AG20443 (cell line): ENCODE measurements at places on chromosomes 7 and 10.

GRCh38 chr7:37534893-37535610 is 86.4 kb upstream of the ELMO1 start:
- no peak for DNase-seq

DNA sequence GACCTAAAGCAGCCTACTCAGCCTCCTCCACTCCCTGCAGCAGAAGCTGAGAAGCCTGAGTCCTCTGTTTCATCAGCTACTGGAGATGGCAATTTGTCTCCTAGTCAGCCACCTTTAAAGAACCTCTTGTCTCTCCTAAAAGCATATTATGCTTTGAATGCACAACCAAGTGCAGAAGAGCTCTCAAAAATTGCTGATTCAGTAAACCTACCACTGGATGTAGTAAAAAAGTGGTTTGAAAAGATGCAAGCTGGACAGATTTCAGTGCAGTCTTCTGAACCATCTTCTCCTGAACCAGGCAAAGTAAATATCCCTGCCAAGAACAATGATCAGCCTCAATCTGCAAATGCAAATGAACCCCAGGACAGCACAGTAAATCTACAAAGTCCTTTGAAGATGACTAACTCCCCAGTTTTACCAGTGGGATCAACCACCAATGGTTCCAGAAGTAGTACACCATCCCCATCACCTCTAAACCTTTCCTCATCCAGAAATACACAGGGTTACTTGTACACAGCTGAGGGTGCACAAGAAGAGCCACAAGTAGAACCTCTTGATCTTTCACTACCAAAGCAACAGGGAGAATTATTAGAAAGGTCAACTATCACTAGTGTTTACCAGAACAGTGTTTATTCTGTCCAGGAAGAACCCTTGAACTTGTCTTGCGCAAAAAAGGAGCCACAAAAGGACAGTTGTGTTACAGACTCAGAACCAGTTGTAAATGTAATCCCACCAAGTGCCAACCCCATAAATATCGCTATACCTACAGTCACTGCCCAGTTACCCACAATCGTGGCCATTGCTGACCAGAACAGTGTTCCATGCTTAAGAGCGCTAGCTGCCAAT is 202.2 kb downstream of the ZEB1 start:
- no peak for DNase-seq

DNA sequence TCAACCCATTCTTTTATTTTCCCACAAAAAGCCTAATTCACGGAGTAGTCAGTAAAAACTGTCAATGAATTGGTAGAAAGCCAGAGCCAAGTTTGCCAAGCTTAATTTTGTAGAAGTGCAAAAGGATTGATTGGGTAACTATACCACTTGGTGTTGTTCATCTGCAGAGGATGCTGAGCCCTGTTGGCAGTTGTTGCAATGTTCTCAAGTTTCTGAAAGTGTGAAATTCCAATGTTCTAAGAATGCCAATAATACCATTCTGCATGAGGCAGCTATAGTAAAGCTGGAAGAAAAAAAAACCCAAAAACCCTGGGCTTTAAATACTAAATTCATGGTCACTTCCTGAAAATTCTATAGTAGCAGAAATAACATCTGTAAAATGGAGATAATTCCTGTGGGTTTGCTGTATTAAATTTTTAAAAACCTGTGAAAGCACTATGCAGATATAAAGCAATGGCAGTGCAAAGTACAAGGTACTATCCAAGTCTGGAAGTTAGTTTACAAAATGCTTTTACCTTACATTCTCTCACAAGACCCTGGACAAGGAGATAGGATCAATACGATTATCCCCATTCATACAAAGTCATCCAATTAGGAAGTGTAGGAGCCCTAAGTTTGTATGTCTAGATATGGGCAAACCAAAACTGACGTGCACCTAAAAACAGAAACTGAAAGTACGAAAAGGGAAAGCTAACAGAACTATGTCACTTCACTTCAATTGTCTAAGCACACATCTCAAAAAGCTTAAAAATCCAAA is 6.0 kb upstream of the PON1 start:
- no peak for DNase-seq

DNA sequence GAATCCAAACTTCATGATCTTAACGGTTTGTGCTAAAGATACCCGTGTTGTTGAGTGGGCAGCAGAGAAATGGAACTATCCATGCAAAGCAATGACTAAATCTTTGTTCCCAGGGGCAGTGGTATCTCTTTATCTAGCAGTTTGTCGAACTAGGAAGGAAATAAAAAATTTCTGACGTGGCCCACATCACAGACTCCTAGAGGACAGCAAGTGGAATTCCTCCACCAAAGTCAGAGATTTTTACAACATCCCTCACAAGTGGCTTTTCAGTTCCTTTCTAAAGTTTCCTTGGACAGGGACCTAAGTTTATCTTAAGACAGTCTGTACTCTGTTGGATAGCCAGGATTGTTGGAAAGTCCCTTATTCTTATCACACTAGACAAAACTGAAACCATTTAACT is 136.0 kb downstream of the RAPGEF5 start:
- no peak for DNase-seq

DNA sequence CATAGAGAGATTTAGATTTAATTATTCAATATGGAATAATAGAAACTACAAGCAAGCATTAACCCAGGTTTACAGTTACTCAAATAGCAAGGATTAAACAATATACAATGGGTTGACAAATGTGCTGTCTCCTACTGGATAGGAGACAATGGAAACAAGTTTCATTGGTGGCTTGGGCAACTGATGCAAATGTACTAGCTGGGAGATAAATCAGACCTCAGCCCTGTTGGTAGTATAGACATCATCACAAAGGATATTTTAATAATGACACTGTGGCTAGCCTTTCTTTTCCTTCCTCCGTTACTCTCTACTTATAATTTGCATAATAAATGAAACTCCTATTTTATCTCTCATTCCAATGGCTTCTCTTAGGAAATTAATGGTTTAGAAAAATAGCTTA is 96.5 kb upstream of the DKK1 start:
- DNase-seq, result no peak

DNA sequence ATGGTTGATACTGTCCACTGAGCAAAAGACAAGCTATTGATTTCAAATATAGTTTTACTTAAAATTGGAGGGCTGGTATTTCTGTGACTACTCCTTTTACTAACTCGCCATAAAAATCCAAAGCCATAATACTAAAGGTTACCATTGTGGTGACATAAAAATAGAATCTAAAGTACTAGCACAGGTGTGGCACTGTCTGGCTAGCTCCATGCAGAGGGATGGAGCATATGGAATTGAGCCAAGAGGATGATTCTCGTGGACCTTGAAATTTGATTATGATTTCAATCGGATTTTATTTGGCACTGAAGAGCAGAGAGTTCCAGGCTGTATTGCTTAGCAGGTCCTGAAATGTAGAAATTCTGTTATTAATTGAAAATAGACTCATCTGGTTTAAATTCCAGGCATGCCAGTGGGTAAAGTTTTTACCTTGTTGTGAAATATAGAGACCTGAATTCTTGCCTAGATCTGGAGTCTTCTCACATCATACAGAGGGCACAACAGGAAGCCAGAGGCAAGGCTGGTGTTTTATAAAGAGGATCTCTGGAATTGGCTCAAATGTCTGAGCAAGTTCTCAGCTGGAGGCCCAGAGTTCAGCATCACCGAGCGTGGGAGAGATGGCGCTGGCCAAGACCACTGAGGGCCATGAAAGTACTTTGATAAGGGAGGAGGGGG is 29.9 kb upstream of the DLD start:
- DNase-seq, result peak; percentile 37

GRCh38 chr7:30163231-30163894 is 28.6 kb downstream of the MTURN start:
- no peak for DNase-seq

GRCh38 chr7:131108212-131108940 is 219.3 kb upstream of the MKLN1 start:
- DNase-seq, result no peak

GRCh38 chr7:132232406-132232805 is 343.9 kb downstream of the PLXNA4 start:
- DNase-seq, result no peak

DNA sequence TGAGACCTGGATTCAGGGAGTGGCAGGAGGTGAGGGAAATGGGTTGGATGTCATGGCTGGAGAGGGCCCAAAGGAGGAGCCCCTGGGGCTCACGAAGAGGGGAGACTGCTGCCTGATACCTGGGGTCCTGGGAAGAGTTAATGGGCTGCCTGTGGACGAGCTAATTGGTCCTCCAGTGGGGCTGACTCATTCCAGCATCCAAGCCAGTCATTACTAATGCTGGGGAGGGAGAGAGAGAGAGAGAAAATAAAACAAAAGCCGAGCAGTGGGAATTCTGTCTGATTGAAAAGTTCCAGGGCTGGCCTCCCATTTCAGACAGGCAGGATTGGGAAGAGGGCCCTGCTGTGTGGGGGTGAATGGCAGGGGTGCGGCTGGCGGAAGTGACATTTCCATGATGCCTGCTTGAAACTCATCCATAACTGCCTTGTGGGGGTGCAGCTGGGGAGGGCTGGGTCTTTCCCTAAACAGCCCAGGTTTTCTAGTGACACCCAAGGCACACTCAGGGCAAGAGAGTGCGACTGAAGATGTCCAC is 297.8 kb downstream of the RPS24 start:
- DNase-seq, result peak; percentile 83

DNA sequence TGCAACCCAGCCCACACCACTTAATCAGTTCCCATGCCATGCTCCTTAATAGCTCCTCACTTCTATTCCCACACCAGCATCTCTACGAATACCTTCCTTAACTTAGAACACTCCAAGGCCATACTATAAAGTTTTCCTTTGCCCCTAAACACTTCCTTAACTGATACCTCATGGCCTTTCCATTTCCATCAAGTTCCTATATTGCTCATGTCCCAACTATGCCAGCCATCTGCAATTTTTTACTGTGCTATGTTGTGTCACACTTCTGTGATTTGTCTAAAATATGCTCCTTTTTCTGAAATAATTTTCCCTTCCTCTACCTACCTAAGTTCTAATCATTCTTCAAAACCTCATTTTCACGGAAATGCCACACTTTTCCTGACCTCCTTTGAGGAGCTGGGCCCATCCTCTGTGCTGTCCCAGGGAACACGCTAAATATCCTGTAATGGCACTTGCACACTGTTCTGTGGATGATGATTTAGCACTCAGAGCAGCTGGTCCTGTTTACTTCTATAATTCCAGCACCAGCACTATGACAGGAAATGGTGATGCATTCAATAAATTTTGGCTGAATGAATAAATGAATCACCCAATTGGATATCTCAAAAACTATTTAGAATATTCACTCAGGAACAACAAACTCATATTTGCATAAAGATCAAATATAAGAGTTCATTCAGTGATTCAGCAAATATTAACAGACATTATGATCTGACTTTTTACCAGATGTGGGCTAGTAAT is 266.5 kb upstream of the HGF start:
- DNase-seq, result peak; percentile 62

DNA sequence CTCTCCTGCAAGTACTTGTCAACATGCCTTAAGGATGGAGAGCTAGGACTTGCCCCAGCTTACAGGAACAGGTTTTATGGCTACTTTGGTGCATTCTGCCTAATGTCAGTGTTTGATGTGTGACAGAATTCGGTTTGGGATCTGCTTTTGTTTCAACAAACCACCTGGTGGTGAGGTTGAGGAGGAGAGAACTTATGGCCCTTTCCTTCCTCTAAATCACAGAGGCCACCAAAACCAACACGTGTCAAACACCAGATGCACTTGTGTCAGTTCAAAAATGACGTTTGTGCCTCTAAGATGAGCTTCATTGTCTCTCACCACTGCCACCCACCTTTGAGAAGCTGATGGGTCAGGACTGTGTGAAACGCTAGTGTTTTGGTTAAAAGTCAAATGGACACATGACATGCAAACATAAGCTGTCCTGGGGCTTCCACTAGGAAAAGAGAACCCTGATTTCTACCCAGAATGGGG is 83.9 kb downstream of the OSBPL3 start:
- no peak for DNase-seq

GRCh38 chr7:113283861-113284260 is 165.5 kb upstream of the SMIM30 start:
- DNase-seq, result peak; percentile 34

DNA sequence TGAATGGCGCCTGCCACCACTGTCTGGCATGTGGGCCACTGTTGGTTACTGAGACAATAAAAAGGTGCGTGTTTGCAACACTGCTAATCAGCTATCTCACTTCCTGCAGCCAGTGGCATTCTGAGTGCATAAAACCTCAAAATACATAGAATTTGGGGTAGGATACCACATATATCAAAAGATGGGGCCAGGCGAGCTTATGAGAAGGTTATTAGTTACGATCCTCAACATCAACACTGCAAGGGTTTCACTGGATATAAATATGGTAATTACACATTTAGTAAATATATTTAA is 200.2 kb downstream of the WDR37 start:
- DNase-seq, result no peak

- DNase-seq, result no peak
Observed at GRCh38 chr7:128235471-128235870, 5.6 kb upstream of the LEP start.

DNA sequence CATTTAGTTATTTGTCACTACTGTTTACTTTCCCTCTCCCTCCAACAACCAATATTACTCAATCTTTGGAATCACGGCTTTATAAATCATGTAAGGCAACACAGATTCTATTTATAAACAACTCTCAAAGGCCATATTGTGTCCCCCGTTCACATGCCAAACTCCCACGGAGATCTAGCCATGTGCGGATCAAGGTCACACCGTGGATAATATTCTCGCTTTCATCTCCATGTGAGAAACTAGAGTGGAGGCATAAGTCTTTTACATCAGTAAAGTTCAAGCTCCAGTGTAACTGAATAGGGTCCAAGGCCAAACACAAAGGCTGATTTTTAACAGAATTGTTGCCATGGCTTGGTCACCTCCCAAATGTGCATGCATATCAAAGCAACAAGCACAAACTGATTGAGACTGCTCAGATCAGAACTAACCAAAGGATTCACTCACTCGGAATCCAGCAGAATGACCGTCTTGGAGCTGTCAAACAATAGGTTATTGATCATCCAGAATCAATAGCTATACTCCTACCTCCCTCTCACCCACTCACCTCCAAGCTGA is 569.5 kb upstream of the LRRN3 start:
- DNase-seq, result no peak

DNA sequence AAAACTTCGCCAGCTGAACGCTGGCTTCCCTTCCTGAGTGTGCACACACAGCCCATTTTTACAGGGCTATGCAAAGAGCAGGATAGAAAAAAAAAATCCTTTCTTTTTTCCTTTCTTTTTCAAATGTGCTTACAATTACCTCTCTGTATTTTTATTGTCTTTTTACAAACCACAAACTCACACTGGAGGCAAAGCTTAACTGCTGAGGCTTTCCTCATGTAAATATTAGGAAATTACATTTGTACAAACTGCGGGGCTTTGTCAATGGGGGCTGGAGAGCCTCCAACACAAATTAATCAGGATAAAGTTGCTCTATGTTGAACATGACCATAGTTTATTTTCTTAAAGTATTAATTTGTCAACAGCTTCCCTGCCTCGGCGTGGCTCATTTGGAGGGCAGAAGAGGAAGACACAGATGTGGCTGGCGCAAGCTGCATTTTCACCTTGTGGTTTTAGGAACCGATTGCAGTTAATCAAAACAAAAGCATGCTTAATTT is 411.7 kb upstream of the MKI67 start:
- no peak for DNase-seq
